ENCODE measurements at places on chromosomes 3 and 15. TPM values are rescaled to one million over a fixed set of nuclear protein-coding genes. Genes with fewer than 3 reads are reported as not detected.
A peak's percentile ranks its signal among the peaks of the same experiment; 100 is the strongest.

Gene ALG1L2
- total RNA-seq, result not detected

Gene VILL
- total RNA-seq, result 2.4 TPM

Gene GCNT3
- total RNA-seq, result 0.27 TPM

Gene GALNT15
- total RNA-seq, result 10.9 TPM

Gene RBP2
- total RNA-seq, result not detected

Gene MESP1
- 0.49 TPM for total RNA-seq

Gene CEMIP
- total RNA-seq, result 249 TPM

Gene CNTN3
- total RNA-seq, result 0.74 TPM

Gene BNC1
- total RNA-seq, result 0.27 TPM

Gene RPS17
- 1,865 TPM for total RNA-seq

Gene KLF15
- 3.2 TPM for total RNA-seq

Gene SIN3A
- total RNA-seq, result 52.9 TPM

Gene EPB42
- not detected for total RNA-seq

Gene GRIP2
- total RNA-seq, result 0.90 TPM

Gene CPEB1
- 40.9 TPM for total RNA-seq

GRCh38 chr15:60557191-60557618 lies 78.3 kb upstream of the ICE2 start:
- DNase-seq, result no peak

- DNase-seq, result peak; percentile 44
Observed at GRCh38 chr3:160667452-160667851, 9.5 kb upstream of the ARL14 start.

DNA sequence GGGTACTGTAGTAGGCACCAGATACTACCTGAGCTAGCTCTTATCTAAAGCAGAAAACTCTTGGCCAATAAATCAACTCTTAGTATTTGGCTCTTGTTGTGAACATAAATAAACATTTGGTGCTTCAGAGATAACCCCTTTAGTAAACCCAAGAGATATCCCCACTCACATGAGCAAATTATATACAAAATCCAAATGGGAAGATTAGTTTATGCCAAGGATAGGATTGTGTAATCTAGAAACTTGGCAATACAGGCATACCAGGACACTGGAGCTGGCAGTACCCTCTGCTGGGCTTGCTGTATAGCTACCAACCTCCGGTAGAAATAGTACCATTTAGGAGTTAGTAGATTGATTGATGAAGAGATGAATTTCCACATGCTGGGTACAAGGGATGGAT lies 127.0 kb downstream of the LIPC start:
- DNase-seq, result peak; percentile 30

- DNase-seq, result no peak
Observed at GRCh38 chr15:66238318-66238717, 15.2 kb downstream of the MEGF11 start.

GRCh38 chr3:4395448-4395847 lies 71.6 kb downstream of the SUMF1 start:
- no peak for DNase-seq

DNA sequence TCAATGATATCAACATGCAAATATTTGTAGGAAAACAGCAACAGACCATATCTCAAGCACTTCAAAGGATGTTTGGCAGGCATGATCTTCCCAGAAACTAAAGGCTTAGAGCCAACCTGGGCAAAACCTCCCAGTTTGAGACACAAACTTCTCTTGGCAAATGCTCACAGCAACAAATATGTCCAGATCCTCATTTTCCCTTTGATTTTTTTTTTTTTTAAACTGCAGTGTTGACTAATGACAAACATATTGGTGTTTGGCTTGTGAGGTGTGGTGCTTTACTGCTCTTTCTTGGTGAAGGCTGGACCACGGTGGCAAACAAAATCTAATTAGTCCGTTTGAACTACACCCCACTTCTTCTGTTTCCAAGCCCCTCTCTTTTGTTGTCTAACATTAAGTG lies 87.2 kb downstream of the EBLN2 start:
- DNase-seq, result peak; percentile 17

DNA sequence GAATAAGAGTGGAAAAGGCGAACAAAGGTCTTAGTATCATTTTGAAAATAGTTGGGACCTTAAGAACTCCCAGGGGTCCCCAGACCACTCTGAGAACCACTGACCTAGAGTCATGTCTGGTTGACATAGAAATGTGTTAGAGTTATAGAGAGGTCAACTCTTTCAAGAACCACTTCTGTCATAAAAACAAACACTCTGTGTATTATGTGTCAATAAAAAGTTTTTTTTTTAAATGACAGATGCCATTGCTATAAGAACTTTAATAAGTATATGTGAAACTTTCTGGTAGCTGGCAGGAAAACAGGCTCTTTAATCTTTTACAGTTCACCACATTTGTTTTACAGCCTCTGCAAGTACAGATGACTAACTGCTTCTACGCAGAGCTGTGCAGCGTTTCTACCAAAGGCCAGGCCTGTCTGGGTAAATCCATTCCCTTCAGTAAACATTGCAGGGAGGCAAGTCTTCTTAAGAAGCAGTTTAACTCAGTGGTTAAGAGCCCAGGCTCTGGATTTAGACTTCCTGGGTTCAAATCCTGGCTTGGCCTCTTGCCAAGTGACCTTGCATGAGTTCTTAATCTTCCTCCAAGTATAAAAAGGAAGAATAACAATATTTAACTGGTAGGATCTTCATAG lies 56.6 kb downstream of the RFTN1 start:
- DNase-seq, result peak; percentile 50

DNA sequence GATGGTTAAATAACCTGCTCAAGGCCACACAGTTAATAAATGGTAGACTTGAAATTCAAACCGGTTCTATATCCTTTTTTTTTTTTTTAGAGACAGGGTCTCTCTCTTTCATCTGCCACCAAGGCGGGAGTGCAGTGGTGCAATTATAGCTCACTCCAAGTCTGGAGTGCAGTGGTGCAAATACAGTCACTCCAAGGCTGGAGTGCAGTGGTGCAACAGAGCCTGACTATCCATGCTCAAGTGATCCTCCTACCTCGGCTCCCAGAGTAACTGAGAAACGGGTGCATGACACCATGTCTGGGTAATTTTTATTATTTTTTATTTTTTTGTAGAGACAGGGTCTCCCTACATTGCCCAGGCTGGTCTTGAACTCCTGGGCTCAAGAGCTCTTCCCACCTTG lies 23.4 kb downstream of the DPP8 start:
- no peak for DNase-seq

GRCh38 chr3:24689353-24689752 lies 194.7 kb upstream of the THRB start:
- DNase-seq, result no peak

- no peak for DNase-seq
Observed at GRCh38 chr3:55725681-55726500, 238.8 kb upstream of the WNT5A start.

- peak; percentile 40 for DNase-seq
Observed at GRCh38 chr3:48851407-48851806, 3.7 kb upstream of the PRKAR2A start.

DNA sequence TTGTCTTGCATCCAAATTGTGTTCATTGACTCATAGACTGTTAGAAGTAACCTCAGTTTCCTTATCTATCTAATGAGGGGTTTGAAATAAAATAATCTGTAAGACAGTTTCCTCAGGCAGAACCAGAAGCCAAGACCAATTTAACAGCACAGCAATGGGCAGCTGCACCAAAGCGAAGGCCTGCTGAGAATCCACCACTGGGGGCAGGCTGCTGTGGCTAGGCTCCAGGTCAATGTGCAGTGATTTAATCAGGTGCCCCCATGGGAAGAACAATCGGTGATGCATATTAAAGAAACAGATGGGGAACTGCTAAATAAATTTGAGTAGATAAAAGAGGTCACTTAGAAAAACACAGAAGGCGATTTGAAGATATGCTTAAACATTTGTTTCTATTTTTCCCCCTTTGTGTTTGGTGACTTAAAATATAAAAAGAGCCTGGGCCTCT lies 28.0 kb upstream of the TMOD3 start:
- DNase-seq, result peak; percentile 57

- no peak for DNase-seq
Observed at GRCh38 chr3:183262875-183263378, 9.9 kb downstream of the B3GNT5 start.

DNA sequence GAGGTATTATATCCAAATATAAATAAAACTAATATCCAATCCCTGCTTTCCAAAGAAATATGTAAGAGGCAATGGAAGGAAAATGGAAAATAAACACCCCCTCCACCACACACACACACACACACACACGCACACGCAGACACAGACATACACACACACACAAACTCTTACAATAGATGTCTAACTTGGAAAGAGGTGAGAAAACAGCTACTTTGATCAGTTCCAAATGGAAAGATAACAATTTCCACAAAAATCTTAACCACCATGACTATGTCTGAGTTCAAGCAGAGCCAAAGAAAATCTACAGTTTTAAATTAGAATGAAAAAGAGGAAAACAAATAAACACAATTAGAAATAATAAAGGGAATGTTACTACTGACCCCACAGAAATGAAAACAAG lies 285.3 kb upstream of the TGFBR2 start:
- DNase-seq, result no peak

DNA sequence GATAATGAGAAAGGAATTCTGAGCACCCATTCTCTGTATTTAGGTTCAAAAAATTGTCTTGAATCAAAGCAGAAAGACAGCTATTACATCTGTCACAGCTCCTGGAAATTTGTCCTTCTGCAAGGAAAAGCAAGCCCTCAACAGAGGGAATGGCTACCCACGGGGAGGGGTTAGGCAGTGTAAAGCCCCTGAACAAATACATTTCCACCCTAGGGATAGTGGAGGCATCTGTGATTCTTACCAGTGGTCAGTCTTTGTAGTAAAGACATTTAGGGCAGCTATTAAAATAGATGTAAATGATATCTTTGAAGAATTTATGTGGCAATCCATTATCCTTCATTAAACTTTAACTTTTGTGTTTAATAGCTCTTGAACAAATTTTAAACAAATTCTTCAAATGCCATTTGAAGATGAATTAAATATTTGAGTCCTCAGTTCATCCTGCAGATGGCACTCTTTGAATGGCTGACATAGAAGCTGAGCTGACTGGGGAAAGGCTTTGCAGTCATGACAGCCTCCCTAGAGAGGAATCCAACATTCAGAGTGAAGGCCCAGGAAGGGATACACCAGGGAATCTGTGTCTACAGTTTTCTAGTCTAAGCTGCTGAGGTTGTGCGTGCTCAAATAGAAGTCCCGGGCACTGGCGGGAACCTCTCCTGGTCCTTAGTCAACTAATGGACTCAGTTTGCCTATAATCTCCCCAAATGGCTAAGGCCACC lies 359.7 kb upstream of the ROPN1 start:
- DNase-seq, result peak; percentile 64

DNA sequence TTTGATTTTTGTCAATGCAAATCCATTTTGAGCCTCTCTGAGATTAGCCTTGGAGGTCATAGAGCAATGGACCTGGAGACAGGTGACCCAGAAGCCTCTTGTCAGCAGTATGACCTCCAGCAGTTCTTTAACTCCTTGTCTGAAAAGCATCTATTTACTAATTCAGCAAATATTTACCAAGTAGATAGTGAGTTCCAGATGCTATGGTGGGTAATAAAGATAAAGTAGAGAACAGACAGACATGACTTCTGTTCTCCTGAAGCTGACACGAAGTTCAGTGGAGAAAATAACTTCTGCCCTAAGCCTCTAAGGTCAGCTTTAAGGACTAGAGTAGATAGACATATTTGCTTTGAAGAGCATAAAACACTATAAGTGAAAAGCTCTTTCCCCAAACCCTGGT lies 26.6 kb downstream of the SEMA6D start:
- no peak for DNase-seq

DNA sequence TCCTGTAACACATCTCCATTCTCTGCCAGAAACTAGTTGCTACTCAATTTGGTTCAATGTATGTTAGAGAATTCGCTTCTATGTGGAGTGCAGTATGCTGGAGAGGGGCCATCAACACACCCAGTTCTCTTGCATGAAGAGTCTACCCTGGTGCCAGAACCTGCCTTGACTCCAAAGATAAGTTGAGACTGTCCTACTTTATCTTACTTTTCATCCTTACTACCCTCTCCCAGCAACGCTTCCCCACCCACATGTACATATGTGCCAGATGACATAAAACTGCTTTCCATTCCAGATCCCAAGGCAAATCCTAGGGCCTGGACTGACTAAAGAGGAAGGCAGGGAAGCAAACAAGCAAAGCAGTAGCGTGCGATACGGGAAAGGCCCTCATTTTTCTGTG lies 442.6 kb upstream of the THRB start:
- DNase-seq, result no peak

DNA sequence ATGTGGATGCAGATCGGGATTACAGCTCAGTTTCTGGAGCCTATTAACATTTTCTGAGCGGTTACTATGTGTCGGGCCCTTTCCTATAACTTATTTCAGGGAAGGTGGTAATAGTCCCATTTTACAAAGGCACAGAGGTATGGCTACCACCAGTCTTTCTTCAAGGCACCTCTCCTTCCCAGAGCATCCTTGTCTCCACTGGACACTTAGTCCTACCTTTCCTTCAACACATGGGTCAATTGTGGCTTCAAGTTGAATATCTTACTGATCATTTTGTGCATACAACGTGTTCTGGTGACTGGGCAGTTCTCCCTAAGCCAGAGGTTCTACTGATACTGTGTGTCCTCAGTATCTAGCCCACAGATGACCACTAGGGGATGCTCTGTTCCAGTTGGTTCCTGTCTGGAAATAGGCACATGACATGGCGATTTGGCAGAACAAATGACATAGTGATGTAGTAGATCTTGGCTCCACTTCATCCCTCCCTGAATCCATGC lies 60.7 kb upstream of the CMTM8 start:
- peak; percentile 78 for DNase-seq

DNA sequence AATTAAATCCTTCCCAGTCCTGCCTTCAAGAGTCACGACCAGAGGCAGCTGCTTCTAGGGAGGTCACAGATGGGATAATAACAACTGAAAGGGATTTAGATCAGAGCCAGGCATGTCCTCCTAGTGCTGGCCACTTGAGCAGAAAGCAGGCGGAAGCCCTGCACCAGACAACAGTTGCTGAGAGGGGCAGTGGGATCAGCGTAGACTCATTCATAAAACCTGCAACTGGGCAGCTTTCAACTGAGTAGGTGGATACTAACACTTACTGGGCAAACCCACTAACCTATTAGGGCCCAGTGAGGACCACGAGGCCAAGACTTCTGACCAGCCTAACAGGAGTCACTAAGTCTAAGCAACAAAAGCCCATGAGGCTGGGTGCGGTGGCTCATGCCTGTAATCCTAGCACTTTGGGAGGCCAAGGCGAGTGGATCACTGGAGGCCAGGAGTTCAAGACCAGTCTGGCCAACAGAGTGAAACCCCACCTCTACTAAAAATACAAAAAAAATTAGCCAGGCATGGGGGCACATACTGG lies 67.0 kb downstream of the DAPK2 start:
- no peak for DNase-seq

GRCh38 chr3:32819551-32820348 lies 2.0 kb downstream of the TRIM71 start:
- DNase-seq, result no peak

- no peak for DNase-seq
Observed at GRCh38 chr3:107978131-107979055, 112.4 kb downstream of the CD47 start.

- no peak for DNase-seq
Observed at GRCh38 chr3:149280671-149281349, 52.6 kb downstream of the TM4SF18 start.

GRCh38 chr15:71279757-71280141 lies 164.5 kb downstream of the THSD4 start:
- peak; percentile 40 for DNase-seq

Measured in fibroblast of the aortic adventitia (primary cell).